ENCODE measurements at places on chromosomes 1 and 21.

- ATAC-seq = no peak
Measured at GRCh38 chr1:231460614-231461013, 38.5 kb upstream of the EGLN1 start.

DNA sequence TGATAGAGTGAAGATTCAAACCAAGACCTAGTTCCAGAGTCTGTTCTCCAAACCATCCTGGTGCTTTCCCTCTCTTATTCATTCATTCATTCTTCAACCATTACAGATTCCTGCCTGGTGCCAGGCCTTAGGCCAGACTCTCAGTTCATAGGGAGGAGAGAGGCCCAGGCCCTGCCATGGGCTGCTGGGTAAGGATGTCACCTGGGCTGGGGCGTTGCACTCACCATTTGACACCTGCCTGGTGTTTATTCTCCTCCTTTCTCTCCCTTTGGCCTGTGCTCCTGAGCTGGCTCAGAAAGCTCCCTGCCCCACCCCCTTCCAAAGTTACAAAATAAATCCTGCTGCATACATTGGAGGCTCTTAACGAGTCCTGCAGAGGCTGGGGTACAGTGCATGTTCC, 549.8 kb downstream of the MATN1 start:
- ATAC-seq = no peak

GRCh38 chr1:56074007-56074651, 505.2 kb downstream of the PLPP3 start:
- ATAC-seq = no peak

GRCh38 chr1:7341145-7341905, 429.8 kb upstream of the VAMP3 start:
- ATAC-seq = no peak

- no peak for ATAC-seq
Measured at GRCh38 chr1:109785446-109786111, 21.9 kb upstream of the EPS8L3 start.

Measured in esophagus mucosa (tissue), 1 donor.